ENCODE measurements at places on chromosomes 2 and 18.

DNA sequence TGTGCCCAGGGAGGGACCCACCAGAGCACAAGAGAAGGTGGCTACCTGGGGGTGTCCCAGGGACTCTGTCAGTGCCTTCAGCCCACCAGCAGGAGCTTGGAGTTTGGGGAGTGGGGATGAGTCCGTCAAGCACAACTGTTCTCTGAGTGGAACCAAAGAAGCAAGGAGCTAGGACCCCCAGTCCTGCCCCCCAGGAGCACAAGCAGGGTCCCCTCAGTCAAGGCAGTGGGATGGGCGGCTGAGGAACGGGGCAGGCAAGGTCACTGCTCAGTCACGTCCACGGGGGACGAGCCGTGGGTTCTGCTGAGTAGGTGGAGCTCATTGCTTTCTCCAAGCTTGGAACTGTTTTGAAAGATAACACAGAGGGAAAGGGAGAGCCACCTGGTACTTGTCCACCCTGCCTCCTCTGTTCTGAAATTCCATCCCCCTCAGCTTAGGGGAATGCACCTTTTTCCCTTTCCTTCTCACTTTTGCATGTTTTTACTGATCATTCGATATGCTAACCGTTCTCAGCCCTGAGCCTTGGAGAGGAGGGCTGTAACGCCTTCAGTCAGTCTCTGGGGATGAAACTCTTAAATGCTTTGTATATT lies 14.0 kb downstream of the ITM2C start:
- DNase-seq: no peak

- DNase-seq: no peak
Measured at GRCh38 chr2:19119326-19120001, 239.0 kb downstream of the OSR1 start.

DNA sequence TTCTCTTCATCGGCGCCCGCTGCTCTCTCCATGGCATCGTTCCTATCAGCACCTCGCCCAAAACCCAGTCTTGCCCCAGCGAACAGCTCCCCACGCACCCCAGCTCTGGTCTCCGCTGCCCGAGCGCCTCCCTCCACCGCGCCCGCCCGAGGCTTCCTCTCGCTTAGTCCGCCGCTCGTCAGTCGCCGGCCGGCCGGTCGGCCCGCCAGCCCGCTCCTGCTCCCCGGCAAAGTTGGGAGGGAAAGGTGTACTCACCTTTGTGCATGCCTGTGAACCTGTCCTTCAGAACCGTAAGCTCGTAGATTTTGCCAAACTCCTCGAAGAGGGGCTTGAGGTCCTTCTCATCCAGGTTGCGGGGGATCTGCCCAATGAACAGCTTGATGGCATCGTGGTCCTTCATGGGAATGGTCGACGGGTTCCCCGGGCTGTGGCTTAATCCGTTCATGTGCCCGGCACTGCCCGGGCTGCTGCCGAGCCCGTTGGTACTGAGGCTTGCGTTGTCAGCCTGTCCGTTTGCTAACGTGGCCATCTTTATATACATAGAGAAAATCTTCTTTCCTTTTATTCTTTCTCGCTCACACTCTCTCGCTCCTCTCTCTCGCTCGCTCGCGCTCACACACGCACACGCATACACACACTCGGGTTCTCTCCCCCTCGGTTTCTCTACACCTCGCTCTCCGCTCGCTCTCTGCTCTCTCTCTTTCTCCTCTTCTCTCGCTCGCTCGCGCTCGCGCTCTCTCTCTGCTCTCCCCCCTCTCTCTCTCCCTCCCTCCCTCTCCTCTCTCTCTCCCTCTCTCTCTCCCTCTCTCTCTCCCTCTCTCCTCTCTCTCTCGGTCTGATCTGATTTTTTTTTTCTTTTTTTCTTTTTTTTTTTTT lies at the start of gene CELF4:
TSS of gene CELF4 (minus strand) at position 698 of the 876 bp plus-strand sequence.
- DNase-seq: no peak

GRCh38 chr2:195737511-195738325 lies 80.7 kb downstream of the SLC39A10 start:
- DNase-seq: no peak

Data from GM12891 (cell line).